Dermis lymphatic vessel endothelial cell (primary cell): ENCODE measurements at places on chromosomes 1 and 21. TPM values are rescaled to one million over a fixed set of nuclear protein-coding genes. Genes with fewer than 3 reads are reported as not detected.

Gene AGO4
- 46.2 and 46.6 TPM in 2 replicates for total RNA-seq

Gene C1QTNF12
- 0.09 and 0.22 TPM in 2 replicates for total RNA-seq

Gene TMEM63A
- 6.0 and 6.1 TPM in 2 replicates for total RNA-seq

Gene DTL
- total RNA-seq, result 6.2 and 9.8 TPM in 2 replicates

Gene CELF3
- total RNA-seq, result not detected in 2 replicates

Gene WDR64
- total RNA-seq, result under 0.01 TPM in 1 of 2 replicates, not detected in the other

Gene FCN3
- not detected in 2 replicates for total RNA-seq

Gene PPP1R15B
- total RNA-seq, result 22.2 and 24.0 TPM in 2 replicates

Gene CGN
- 0.11 and 0.26 TPM in 2 replicates for total RNA-seq

Gene KDM1A
- 67.6 and 100 TPM in 2 replicates for total RNA-seq

Gene C1orf87
- total RNA-seq, result not detected in 2 replicates

Gene TCHHL1
- not detected in 2 replicates for total RNA-seq

Gene FLG
- not detected in 2 replicates for total RNA-seq

Gene ADORA1
- total RNA-seq, result not detected in 2 replicates

Gene LRRN2
- not detected in 2 replicates for total RNA-seq

Gene RGS8
- under 0.01 TPM in 1 of 2 replicates, not detected in the other for total RNA-seq

Gene SLC2A1
- 5.8 and 13.3 TPM in 2 replicates for total RNA-seq
